ENCODE measurements at places on chromosomes 11 and 22. TPM values are rescaled to one million over a fixed set of nuclear protein-coding genes. Genes with fewer than 3 reads are reported as not detected.

DNA sequence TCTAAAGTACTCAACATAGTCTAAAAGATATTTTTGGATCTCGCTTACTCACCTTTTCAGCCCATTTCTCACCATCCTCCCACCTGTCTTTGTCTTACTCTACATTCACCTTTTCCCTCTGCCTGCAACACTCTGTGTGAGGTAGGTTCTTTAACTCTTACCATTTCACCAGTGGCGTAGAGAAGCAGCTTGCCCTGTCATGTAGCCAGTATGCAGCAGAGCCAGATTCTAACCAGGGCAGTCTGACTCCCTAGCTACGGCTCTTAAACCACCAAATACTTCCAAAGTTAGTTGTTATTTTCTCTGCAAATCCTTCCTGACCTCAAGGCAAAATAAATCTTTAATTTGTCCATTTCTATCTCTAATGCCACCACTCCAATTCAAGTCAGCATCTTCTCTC is 7.5 kb downstream of the ALG8 start:
- no peak for DNase-seq

DNA sequence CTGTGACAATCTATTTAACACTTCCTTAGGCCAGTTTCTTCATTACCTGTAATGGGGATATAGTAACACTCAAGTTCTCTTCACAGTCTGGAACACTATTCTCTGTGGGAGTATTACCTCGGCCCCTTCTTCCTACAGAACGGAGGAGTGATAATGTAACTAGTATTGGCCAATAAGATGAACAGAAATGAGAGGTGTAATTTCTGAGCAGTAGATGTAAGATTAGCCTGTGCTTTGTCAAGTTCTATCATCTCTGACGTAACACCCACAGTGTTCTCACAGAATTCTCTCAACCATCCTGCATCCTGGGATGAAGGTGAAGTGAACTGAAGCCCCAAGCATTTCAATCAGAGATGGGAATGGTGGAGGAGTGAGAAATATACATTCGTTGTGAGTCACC is 65.2 kb upstream of the TOP3B start:
- DNase-seq, result no peak

DNA sequence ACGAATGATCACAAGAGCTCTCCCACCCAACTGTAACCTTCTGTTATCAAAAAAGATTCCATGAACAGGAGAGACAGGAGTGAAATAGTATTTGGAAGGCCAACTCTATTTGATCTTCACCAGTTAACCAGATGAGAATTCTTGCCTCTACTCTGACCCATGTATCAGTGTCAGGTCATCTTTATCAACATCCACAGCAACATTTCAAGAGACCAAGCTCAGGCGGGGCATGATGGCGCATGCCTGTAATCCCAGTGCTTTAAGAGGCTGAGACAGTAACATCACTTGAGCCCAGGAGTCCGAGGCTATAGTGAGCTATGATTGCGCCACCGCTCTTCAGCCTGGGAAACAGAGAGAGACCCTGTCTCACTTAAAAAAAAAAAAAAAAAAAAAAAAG is 62.3 kb downstream of the GAB2 start:
- DNase-seq, result no peak

DNA sequence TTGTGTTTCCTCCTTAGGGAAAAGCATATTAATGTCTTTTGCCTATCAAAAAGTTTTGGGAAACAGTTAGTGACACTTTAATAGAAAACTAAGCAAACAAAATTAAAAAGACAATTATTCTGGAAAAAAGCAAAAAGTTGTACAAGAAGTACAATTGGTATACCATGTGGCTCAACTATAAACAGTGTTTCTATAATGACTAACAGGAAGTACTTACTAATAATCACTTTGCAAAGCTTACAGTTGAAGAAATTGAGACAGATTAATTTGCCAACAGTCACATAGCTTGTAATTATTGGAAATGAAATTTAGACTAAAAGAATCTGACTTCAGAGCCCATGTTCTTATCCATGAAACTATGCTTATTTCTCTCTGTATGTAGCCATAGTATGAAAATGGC is 24.7 kb downstream of the PPME1 start:
- DNase-seq, result peak; percentile 32

Gene CASP5
- not detected for total RNA-seq

Gene PKDREJ
- under 0.01 TPM for total RNA-seq

Data from dermis microvascular lymphatic vessel endothelial cell (primary cell).